ENCODE measurements at places on chromosomes 5 and 9. TPM values are rescaled to one million over a fixed set of nuclear protein-coding genes. Genes with fewer than 3 reads are reported as not detected.
A peak's percentile ranks its signal among the peaks of the same experiment; 100 is the strongest.

DNA sequence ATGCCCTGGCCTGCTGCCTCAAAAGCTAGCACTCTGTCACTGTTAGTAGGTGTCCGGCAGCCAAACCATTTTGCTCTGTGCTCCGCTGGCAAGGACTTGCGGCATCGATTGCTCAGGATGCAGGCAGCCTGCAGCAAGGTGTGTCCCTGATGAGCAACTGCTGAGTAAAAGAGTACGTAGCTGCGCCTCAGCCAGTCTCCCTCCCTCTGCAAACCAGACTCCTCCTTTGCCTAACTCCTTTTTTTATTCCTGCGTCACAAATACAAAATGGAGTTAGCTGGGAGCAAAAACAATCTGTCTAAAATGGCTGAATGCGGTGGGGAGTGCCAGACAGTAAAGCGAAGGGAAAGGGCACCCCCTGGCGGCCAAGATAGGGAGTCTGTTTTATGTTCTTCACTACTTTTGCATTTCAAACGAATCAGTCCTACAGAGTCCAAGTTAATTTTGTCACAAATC lies 61.1 kb downstream of the DIAPH1 start:
- DNase-seq, result peak; percentile 78

The HMCN2 gene
- not detected for total RNA-seq

The OGN gene
- total RNA-seq, result not detected

The RLN2 gene
- total RNA-seq, result 2.1 TPM

DNA sequence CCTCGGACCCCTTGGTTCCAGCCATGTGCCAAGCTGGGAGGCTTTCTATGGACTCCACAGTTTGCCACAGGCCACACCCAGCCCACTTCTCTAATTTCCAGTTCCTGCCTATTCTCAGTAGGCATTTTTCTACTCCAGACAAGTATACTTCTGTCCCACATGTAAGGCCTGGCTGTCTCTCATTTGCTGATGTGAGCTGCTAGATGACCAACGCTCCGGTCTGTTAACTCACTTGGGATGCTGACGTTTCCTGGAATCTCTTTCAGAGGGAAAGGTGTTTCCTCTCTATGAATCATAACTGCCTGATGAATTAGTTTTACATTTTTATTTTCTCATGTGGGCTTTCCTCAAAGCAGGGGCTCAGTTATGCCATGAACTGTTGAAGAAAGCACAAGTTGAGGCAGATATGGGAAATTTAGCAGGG lies 36.3 kb downstream of the ERGIC1 start:
- DNase-seq, result no peak

DNA sequence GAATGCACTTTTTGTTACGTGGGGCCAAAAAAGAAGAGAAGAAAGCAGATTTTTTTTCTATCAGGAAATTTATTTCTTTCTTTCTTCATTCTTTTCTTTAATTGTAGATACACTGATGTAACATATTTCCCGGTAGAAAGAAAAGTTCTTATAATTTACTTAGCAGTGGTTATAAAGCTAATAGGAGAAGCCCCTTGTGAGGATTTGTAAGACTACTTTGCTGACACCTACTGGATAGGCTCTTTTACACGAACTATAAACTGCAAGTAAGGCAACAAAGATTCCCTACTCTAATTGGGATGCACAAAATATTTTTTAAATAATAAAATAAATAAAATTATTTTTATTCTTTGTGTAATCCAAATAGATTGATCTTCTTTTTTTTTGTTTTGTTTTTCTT lies 284.4 kb downstream of the DNAH5 start:
- no peak for DNase-seq

Measured in activated CD8-positive, alpha-beta memory T cell treated with anti-CD3 and anti-CD28 coated beads, Interleukin-2, amount 10 ng/mL, durations not matched to agents 7 days and 5 days (primary cell).